ENCODE measurements at places on chromosomes 4 and X. TPM values are rescaled to one million over a fixed set of nuclear protein-coding genes. Genes with fewer than 3 reads are reported as not detected.

Gene PABPC1L2A
- not detected for total RNA-seq

Gene PSMD10
- 37.2 TPM for total RNA-seq

Gene PPEF1
- total RNA-seq, result not detected

Gene GPRASP3
- 7.4 TPM for total RNA-seq

Gene SYTL4
- total RNA-seq, result 18.0 TPM

Gene PDK3
- total RNA-seq, result 18.7 TPM

Gene AREG
- total RNA-seq, result 0.76 TPM

Gene CSAG3
- not detected for total RNA-seq

Gene GAGE1
- total RNA-seq, result not detected

Gene FAM9B
- not detected for total RNA-seq

Gene NSD2
- total RNA-seq, result 51.4 TPM

Gene UTP3
- total RNA-seq, result 21.5 TPM

Gene TMEM35A
- total RNA-seq, result 2.3 TPM

Gene TLR3
- 15.2 TPM for total RNA-seq

Gene SLC4A4
- 9.8 TPM for total RNA-seq

Gene BTC
- total RNA-seq, result 0.76 TPM

Gene LAMTOR3
- total RNA-seq, result 34.1 TPM

Gene MXRA5
- 2.5 TPM for total RNA-seq

Gene H2BW2
- not detected for total RNA-seq

Gene SORCS2
- 52.5 TPM for total RNA-seq

Gene SMIM31
- not detected for total RNA-seq

Gene SSX3
- not detected for total RNA-seq

Gene IL15
- 11.5 TPM for total RNA-seq

Gene HPF1
- 31.3 TPM for total RNA-seq

Gene MAGEA4
- not detected for total RNA-seq

Gene WDR17
- 8.0 TPM for total RNA-seq

Gene NPY1R
- 4.3 TPM for total RNA-seq

Gene SSX2
- not detected for total RNA-seq

Gene PABPC1L2B
- total RNA-seq, result not detected

Gene SULT1E1
- not detected for total RNA-seq

Gene SMPX
- total RNA-seq, result not detected
